Thoracic aorta (tissue), 2 donors: ENCODE measurements at places on chromosomes 5 and 9. TPM values are rescaled to one million over a fixed set of nuclear protein-coding genes. Genes with fewer than 3 reads are reported as not detected.

ADRA1B gene
- total RNA-seq = 53.3 TPM

IL9 gene
- total RNA-seq = not detected

LVRN gene
- total RNA-seq = 2.3 TPM

DNA sequence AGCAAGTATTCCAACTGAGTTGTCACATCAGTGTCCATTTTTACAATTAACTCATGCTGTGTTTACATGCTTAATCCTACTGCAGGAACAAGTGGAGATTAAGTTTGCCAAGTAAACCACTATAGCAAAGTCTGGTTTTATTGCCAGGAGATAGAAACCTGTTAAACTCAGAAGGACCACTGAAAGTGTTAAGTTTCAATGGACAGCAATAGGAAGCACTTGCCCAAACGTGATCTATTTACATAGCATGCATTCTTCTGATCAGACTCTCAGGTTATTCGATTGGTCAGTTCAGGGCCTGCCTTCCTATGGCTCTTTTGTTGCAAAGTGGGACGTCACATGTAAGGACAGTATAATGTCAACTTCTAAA, 28.0 kb upstream of the IFNK start:
- DNase-seq = no peak

GRCh38 chr5:139481580-139482049, 943 bp downstream of the STING1 start:
- DNase-seq = no peak

DNA sequence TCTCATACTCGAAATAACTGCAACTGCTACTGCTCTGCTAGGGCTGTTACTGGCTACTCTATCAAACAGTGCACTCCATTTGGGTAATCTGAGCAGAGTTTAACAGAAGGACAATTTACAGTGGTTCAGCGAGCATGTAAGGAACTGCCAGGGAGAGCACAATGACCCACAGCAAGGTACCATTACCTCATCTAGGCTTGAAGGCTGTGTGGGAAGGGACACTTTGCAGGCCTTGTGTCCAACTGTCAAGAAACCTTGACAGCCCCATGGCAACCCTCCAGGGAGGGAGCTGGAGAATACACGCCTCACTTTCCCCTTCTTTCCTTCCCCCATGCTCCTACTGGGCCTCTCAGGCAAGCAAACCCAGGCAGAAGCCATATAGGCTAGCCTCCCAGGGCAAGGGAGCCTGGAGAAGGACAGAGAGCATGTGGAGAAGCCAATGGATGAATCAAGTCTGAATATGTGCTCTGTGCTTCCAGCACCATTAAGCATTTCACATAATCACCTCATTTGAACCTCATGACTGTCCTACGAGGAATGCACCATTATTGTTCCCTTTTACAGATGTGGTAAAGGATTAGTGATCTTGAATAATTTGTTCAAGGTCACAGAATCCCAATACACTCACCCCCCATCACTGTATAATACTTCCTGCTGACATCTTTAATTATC, 49.9 kb upstream of the JAK2 start:
- DNase-seq = no peak

- DNase-seq = no peak
Measured at GRCh38 chr9:85741095-85741874, 469 bp downstream of the AGTPBP1 start.
